ENCODE measurements at places on chromosomes 13 and 19. TPM values are rescaled to one million over a fixed set of nuclear protein-coding genes. Genes with fewer than 3 reads are reported as not detected.

OR7C1 gene
- total RNA-seq: not detected

IZUMO1 gene
- total RNA-seq: not detected

CCDC194 gene
- total RNA-seq: not detected

STAP2 gene
- total RNA-seq: 2.9 TPM

All from subcutaneous preadipocyte (primary cell).